ENCODE measurements at places on chromosomes 12 and 14.
A peak's percentile ranks its signal among the peaks of the same experiment; 100 is the strongest.

DNA sequence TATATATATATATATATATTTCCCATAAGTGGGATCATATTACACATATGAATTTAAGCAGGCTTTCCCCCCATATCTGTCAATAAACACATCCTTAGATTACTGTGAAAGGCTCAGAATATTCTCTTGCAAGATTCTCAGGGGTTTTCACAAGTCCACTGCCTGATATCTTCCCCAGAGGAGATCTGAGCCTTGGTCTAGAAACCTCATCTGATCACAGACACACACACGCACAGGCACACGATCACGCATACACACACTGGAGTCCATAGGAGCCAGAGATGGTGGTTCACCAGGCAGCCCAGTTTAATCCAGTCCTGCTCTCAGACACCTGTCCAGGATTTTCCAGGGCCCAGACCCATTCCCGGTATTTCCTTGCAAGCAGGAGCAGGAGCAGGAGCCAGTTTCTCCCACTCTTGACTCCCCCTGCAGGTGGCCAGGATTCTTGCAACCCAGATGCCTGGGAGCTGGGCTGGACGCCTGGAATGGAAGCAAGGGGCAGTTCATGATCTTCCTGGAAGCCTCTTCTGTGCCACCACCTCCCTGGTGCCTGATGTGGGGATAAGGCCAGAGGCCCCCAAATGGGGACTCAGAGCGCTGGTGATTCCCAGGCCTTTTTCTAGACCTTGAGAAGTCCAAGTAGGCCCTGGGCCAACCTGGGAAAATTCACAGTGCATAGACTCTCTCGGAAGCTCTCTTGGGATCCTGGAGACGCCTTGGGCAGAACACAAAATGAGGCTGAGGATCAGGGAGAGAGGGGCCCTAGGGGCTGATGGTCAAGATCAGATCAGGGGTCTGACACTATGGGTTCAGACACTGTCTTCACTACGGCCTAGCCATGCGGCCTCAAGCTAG is 16.5 kb upstream of the KRT78 start:
- DNase-seq: peak; percentile 13

GRCh38 chr14:51823706-51824105 is 36.7 kb upstream of the GNG2 start:
- DNase-seq: no peak

GRCh38 chr14:97319691-97320090 is 522.5 kb downstream of the VRK1 start:
- DNase-seq: no peak

DNA sequence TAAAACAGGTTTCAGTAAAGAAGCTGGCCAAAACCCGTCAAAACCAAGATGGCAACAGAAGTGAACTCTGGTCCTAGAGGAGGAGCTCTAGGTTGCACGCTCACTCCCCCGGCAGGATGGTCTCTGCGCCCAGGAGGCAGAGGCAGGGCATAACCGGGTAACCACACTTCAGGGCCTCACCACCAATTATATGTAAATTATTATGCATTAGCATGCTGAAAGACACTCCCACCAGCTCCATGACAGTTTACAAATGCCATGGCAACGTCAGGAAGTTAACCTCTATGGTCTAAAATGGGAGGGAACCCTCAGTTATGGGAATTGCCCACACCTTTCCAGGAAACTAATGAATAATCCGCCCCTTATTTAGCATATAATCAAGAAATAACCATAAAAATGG is 20.1 kb upstream of the SLC6A12 start:
- DNase-seq: no peak

DNA sequence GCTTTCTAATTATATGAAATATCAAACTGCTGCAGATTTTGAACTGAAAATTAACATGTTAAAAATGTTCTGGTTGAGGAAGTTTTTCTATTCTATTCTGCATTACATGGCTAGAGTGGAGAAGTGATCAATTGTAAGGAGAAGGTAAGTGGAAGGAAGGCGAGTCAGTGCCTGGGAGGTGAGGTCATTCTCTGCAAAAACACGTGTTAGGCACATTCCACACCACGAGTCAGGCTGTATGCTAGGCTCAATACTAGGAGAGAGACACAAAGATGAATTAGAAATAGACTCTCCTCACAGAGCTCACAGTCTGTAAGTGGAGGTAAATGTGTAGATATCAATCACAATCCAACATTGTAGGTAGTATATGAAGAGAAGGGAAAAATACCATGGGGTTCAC is 194.1 kb downstream of the NOVA1 start:
- no peak for DNase-seq

DNA sequence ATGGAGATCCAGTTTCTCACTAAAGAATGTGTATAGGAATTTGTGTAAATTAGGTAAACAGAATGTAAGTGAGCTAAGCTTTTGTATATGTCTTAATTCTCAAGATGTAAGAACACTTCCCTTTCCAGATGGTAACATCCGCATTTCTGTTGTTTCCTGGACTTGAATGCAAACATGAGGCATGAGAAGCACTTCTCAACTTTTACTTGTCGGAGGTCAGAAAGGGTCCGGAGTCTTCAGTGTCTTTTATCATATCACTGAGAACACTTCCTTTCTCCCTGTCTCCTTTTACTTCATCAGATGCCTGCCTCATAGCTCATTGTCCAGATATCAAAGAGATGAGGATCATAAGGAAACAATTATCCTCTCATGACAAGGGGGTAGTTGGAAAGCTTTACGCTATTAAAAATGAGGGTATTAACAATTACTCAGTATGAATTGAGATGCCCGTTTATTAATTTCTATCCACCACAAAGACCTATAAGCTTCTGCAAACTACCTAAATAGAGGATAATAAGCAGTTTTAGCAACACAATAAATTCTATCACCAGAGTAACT is 214.1 kb upstream of the FLRT2 start:
- DNase-seq: no peak

- no peak for DNase-seq
Observed at GRCh38 chr14:103074729-103075367, 9.2 kb upstream of the LBHD2 start.

DNA sequence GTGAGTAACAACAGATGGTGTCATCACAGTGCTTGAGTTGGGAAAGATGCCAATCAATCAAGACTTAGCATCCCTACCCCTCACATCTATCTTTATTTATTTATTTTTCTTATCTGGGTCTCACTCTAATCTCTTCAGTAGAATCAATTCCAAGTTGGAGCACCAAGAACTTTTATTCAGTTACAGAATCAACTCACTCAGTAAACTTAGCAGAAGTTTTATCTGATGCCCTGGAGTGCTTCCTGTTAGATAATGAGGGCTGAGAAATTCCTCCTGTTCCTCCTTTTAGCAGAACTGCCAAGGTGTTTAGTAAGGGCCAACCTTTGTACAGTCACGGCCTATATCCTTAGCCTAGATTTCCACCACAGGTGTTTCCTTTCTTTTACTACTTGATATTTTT is 11.3 kb upstream of the SLC5A8 start:
- no peak for DNase-seq

DNA sequence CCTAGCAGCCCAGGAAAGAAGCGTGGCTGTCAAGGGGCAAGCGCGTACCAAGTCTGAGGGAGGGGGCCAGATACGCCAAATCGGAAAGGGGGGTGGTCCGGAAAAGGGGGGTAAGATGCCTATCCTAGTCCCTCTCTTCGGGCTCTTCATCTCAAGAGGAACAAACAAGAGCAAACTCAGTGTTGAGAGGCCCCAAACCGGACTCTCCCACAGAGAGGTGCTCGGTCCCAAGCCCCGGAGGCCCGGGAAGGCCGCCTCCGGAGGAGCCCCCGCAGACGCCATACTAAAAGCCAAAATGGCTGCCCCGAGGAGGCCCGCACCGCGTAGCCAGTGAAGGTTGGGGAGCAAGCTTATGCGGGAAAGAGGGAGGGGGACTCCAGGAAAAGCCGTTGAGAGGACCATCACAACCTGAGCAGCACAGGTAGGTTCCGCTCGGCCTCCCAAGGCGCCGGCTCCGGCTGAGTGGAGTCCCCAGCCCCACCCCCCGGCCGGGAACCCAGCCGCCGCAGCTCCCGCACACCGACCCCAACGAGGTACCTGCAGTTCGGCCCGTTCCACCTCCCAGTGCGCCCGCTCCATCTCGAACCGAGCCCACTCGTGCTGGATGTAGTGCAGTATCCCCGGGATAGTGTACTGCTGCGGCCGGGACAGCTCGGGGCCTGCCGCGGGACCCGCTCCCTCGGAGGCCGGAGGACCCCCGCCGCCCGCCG is at the start of gene AP4S1:
Gene AP4S1 (plus strand): TSS at position 283 of the 710 bp plus-strand sequence. CDS start 40,548 bp downstream, outside the sequence.
- peak; percentile 47 for DNase-seq

DNA sequence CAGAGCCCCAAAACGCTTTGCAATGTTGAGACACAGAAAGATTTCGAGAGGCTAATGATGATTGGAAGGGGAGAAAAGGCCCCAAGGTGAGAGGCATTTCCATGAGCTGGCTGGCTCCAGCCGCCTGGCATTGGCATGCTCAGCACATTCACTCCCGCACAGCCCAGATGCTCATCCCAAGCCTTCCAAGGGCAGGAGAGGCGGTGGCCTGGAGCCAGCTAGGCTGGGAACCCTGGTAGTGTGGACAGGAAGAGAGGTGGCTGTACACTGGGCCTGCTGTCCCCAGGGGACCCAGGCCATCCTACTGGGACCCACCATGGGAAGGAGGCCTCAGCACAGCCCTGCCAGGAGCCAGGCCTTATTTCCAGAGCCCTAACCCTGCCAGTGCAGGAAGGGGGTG is 72.2 kb downstream of the SPTB start:
- DNase-seq: no peak

GRCh38 chr12:12357719-12358461 is 1.0 kb downstream of the BORCS5 start:
- DNase-seq: peak; percentile 17

- peak; percentile 33 for DNase-seq
Observed at GRCh38 chr12:3655328-3655900, 97.5 kb downstream of the CRACR2A start.

DNA sequence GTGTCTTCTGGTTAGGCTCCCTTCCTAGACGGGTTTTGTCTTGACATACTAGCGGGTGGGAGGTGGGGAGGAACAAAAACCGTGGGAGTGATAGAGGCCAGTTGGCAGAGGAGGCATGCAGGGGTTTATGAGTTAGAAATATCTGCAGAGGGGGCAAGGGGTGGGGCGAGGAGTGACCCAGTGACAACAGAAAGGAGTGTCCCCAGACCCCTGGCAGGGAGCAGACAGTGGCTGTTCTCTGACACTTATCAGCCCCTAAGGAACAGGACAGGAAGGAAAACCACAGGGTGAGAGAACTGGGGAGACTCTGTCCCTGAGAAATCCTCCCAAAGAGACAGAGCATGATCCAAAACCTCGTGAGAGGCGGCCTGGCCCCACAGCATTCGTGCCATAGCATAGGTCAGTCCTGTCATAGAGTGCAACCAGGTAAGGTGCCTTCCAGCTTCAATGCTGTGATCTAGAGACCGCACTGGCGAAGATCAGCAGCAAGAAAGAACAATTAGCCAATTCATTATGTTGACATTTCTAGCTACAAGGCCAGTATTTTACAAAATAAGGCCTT is 141.4 kb downstream of the CRADD start:
- DNase-seq: no peak

- DNase-seq: no peak
Observed at GRCh38 chr12:50580436-50580835, 75.7 kb downstream of the DIP2B start.

- DNase-seq: no peak
Observed at GRCh38 chr12:15631007-15631715, 158.0 kb downstream of the EPS8 start.

- DNase-seq: no peak
Observed at GRCh38 chr12:50666023-50666422, 97.9 kb upstream of the ATF1 start.

DNA sequence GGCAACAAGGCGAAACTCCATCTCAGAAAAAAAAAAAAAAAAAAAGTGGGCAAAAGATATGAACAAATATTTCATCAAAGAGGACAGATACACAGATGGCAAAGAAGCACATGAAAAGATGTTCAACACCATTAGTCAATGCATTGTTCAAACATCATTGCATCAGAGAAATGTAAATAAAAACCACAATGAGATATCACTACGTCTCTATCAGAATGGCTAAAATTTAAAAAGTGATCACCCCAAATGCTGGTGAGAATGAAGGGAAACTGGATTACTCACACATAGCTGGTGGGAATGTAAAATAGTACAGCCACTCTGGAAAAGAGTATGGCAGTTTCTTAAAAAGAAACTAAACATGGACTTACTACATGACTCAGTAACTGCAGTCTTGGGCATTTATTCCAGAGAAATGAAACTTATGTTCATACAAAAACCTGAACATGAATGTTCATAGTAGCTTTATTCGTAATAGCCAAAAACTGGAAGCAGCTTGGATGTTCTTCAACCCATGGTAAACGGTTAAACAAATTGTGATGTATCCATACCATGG is 3.6 kb downstream of the L2HGDH start:
- no peak for DNase-seq

DNA sequence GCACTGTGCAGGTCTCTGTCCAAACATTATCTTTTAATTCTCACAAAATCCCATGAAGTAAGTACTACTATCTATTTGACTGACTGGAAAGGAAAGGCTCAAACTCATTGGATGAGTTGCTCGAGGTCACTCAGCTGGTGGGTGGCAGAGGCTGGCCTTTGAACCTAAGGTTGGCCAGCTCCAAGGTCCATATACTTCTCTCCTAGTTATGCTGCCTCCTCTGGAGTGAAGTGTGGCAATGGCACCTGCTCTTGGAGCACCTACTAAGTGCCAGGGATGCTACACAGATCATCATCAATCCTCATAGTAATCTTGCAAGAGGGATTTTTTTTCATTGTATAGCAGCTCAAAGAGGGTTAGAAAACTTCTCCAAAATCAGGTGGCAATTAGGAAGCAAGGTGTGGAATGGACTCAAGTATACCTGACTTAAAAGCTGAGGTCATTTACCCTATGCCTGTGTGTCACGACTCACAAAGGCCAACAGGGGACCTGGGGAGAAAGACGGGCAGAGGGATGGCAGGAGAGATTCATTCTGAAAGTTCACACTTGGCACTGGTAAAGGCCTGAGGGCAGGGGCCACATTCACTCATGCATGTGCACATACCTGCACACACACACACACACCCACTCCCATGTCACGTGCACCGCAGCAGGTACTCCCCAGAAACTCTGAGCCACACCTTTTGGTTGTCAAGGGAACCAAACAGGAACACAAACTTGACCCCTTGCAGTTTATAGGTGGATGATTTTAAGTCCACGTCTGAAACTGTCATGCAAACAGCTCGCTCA is 146.4 kb downstream of the FOXN3 start:
- no peak for DNase-seq

Measured in CD4-positive, alpha-beta T cell treated with Interleukin-6 for 4 hours (primary cell).